Fibroblast of skin of right biceps (primary cell): ENCODE measurements at places on chromosomes 7 and 10.

DNA sequence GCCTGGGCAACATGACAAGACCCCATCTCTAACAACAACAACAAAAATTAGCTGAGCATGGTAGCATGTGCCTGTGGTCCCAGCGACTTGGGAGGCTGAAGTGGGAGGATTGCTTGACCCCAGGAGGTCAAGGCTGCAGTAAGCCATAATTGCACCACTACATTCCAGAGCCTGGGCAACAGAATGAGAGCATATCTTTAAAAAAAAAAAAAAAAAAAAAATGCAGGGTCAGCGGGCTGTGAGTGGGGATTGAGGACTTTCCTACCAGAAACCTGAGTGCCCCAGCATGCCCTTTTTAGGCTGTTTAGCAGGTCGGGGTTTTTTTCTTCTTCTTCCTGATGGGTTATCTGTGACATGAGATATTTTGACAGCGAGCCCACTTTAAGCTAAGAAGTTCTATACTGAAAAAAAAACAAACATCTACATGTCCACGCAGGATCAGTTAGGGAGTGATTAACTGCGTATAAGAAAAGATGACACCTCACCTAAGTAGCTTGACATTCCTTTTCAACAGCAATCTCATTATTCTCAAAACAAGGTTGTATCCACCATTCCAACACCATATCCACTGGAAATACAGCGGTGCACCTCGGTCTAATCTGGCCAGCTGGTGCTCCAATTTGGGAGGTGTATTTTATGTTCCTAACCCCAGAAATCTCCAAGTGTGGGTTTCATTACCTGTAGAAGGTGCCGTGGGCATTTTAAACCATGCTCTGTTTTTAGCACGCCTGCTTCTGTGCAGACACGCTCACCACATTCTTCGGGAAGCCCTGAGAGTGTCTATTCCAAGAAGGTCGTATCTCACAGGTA, 13.8 kb upstream of the RFC2 start:
- no peak for DNase-seq

- no peak for DNase-seq
Measured at GRCh38 chr10:124044143-124044862, 49.1 kb downstream of the CHST15 start.

GRCh38 chr7:138842111-138842510, 44.1 kb upstream of the ATP6V0A4 start:
- peak; percentile 54 for DNase-seq

DNA sequence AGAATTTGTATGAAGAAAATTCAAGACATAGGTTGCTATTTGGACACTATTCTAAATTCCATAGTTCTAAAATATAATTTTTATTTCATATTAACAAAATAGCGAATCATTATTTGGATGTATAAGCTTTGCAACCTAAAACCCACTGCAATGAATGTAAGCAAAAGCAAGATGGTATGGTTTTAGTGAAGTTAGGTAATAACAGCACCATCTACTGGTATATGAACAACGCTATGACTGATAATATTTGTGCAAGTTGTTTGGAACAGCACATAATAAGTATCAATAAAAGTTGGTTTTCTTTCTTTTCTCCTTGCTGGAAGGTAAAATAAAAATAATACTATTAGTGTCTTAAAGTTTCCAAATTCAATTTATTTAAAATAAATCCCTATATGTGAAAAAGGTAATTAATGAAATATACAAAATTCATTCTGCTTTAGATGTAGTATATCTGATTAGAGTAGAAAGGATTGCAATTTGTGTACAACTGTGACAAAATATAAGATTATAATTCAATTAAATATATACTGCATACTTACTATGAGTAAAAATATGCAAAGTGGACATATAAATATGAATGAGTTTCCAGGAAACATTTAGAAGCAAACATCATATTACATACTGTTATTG, 79.0 kb upstream of the LSM8 start:
- peak; percentile 4 for DNase-seq

- DNase-seq, result no peak
Measured at GRCh38 chr7:95240921-95241320, 83.4 kb downstream of the PON1 start.

- DNase-seq, result no peak
Measured at GRCh38 chr10:129498680-129499079, 31.6 kb downstream of the MGMT start.

DNA sequence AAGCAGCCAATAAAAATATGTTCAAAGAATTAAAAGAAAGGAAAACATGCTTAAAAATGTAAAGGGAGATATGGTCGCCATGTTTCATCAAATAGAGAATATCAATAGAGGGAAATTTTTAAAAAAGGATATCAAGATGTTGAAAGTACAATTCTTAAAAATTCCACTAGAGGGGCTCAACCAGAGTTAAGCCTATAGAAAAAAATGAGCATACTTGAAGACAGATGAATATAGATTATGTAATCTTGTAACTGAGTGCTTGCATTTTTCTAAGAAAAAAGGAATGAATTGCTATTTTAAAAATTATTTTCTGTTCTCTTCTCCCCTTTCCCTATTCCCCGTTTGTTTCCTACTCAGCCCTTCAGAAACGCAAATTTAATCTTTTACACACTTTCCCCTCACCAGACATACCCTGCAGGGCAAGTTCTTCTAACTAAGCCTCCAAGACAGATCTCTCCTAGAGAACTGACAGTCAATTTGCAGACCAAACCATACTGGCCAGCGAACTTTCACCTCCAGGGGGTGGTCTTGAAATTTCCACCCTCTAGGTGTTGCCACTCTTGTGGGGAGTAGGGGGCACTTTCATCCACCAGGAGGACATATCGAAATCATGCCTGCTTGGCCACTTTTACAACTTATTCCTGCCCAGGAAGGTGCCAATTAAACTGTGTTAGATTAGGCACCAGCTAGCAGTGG, 67.7 kb downstream of the NSUN6 start:
- no peak for DNase-seq

DNA sequence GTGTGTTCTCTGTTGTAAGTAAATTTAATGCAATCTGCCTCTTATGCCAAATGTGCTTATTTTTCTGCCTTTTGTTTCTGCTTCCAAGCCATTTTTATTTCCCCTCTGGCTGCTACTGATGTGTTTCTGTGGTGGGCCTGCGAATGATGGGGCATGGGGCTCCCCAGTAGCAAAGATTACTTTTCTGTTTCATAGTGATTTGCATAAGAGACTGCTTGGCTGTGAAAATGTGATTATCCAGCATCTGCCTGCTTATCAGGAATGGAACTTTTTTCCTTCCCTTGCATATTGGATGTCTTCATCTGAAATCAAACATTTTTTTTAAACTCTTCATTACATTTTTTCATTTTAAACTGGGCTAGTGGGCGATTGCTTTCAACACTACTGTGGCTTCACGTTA, 57.7 kb upstream of the BTBD16 start:
- no peak for DNase-seq

DNA sequence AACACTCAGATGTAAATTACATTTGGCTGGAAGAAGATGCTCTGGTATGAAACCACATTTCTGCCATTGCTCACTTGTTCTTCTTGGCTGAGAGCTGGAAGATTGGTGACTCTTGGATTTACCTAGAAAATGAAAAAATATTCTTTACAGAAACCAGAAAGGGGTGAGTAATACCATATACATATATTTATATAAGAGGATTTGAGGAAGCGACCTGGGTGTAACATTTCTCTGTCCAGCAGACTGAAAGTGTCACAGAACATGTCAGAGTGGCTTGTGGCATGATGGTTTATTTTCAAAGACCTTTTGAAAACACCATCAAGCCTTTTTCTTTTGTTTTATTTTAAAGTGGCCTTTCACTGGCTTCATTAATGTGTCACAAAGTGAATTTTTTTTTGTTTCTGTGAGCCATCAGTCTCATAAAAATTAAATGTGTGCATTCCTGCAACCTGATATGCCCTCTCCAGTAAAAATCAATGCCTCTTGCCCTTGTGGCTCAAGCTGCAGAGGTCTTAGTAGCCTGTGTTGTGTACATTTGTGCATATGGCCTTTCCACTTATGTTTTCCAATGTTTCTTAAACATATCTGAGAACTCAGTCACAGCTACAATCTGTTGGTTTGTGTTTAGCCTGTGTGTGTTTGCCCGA, 23.5 kb downstream of the CREB5 start:
- no peak for DNase-seq

GRCh38 chr10:133027482-133027881, 60.2 kb upstream of the ADGRA1 start:
- DNase-seq, result no peak

DNA sequence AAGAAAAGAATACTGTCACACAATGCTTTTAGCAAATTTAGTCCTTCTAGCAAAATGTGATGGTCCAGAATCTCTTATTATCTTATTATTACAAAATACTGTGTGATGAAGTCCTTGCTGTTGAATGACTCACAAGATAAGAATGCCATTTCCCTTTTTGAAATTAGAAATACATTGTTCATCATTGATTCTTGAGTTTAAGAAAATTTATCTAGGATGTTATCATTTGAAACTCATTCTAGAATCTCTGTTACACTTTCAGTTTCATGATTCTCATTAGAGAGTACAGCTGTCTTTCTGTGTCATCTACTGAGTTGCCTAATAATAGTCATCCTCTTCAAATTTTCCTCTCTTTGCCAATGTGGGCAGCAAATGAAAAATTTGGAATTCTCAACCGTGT, 9.6 kb downstream of the ZKSCAN5 start:
- DNase-seq, result peak; percentile 38

GRCh38 chr7:25087855-25088254, 37.2 kb downstream of the CYCS start:
- DNase-seq, result no peak

DNA sequence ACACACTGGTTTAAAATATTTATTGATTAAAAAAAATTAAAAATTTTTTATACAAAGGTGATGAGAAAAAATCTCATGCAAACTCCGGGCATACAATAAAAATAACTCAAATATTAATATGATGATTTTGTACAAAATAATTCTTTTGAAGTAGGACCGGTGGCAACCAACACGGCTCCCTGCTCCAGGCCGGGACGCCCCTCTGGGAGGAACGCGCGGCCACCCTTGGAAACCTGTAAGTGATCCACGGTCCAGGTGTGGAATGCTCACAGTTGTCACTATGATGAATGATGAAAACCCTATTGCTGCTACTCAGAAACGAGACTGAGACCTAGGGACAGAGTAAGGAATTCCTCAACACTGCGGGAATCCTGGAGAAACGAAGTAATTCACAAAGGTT, 219.1 kb downstream of the TCERG1L start:
- no peak for DNase-seq

- DNase-seq, result no peak
Measured at GRCh38 chr10:129330211-129330610, 136.8 kb upstream of the MGMT start.

- DNase-seq, result peak; percentile 27
Measured at GRCh38 chr7:81327468-81328266, 408.8 kb upstream of the SEMA3C start.

- DNase-seq, result no peak
Measured at GRCh38 chr7:116028787-116029186, 1.8 kb downstream of the TFEC start.

- DNase-seq, result no peak
Measured at GRCh38 chr10:71132321-71132810, 80.0 kb upstream of the UNC5B start.
